D721Med (cell line): ENCODE measurements at places on chromosomes 3 and 15.

DNA sequence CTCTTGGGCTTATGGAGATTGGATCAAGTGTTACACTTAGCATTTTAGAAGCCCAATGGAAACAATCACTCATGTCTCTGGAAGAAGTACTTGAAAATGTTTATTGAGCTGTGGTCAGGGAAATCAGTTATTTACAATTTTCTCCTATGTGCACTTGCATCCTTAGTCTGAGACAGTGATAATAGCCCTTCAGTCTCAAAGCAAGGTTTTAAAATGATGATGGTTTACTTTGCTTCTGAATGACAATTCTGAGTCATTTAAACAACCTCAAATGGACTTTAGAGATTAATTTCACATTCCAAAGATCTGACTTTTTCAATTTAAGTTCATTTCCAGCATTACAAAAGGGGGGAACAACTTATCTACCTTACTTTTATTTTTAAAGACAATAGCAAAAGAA is 20.1 kb downstream of the TIPARP start:
- no peak for DNase-seq

GRCh38 chr3:143172062-143172794 is 52.7 kb downstream of the CHST2 start:
- DNase-seq = no peak

- DNase-seq = no peak
Observed at GRCh38 chr3:32138545-32139104, 32.2 kb downstream of the GPD1L start.

GRCh38 chr3:45679805-45680204 is 9.4 kb upstream of the SACM1L start:
- no peak for DNase-seq

GRCh38 chr3:150302246-150302645 is 105.9 kb upstream of the TSC22D2 start:
- no peak for DNase-seq

- no peak for DNase-seq
Observed at GRCh38 chr15:31573759-31574158, 247.1 kb downstream of the KLF13 start.

- no peak for DNase-seq
Observed at GRCh38 chr3:52052831-52053306, 3.5 kb downstream of the DUSP7 start.

DNA sequence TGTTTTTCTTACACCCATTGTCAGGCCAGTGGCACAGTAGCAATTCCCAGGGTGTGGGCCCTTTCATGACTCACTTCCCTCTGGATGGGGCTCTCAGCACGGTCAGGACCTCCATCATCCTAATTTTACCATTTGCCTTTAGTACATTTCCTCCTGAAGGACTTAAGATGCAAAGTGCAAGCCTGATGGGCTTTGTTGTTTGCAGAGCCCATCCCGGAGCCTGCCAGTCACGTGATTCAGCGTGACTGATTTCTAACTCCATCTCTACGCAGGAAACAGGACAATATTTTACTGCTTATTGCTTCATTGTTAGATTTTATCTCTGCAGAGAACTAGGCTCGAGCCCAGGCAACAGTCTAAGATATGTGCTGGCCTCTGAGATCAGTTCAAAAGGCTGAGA is 223.7 kb downstream of the PDZRN3 start:
- no peak for DNase-seq

GRCh38 chr15:50028326-50028725 is 90.7 kb downstream of the ATP8B4 start:
- no peak for DNase-seq

DNA sequence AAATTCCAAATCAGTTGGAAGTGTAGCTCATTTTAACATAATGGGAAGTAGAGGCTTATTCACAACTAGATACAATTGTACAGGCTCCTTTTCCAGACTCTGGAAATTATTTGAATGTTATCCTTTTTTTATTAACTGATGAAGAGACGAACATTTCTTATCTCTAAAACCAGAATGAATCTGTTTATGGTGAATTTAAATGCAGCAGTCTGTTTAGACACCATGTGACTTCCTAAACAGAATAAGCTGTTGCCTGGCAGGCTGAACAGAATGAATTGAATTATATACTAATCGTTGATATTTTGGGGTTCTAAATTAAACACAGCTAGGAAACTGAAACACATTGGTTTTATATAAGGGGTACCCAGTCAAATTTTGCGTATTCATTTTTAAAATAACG is 4.0 kb downstream of the SEC61A1 start:
- DNase-seq = no peak
